ENCODE measurements at places on chromosomes 5 and 9.

DNA sequence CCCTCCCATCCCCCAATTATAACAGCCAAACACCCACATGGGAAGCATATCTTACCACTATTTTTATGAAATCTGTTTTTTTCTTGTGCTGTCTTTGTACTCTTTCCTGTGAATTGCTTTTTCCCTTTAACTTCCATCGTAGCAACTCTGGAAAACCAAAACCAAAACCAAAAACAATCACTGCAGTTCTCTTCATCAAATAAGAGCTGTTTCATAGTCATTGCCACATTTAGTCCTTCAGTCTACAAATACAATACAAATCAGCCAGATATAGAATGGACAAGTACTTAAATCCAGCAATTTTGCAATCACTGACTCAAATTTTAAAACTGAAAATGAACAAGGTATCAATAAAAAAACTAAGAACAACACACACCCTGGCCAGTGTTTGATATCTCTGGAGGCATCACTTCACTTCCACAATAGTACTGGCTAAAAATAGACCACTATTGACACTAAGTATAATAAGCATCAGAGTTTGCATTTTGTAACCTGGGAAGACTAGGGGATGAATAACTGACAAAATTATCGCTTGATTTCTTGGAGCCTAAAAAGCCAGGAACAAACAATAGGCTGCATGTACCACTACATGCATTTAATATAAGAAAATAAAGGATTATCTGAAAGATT lies 5.4 kb downstream of the PUM3 start:
- no peak for DNase-seq

DNA sequence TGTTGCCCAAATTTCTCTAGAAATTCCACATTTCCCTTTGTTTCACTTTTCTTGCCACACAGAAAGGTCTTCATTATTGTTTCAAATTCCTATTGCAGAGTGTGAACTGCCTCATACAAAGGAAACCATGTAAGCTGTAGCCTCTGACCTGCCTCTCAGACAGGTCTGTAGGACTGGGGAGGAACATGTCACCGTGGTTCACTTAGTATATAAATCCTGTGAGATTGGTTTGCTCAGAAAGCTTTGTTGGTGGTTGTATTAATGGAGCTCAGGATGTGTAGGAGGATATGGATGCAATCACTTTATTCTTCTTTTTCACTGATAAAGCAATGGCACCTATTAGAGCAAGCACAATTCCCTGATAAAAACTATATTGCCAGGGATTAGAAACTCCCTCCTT lies 4.2 kb downstream of the SGCD start:
- DNase-seq = no peak

- no peak for DNase-seq
Measured at GRCh38 chr9:17752021-17752420, 173.2 kb downstream of the SH3GL2 start.

DNA sequence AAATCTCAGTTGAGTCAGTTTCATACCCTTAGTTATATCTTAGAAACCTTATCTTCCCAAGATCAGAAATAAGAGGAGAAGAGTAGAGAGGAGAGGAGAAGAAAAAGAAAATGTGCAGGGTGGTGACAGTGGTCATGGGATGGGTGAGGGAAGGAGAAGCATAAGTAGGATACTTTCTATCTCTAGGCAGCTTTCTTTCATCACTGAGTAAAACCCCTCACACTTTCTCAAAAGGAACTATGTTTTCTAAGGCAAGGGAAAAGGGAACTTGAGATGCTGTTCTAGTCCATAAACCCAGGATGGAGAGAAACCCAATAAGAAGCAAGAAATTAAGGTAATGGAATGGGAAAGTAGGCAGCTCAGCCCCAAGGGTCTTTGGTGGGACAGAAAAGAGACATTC lies 225.3 kb downstream of the MCTP1 start:
- no peak for DNase-seq

DNA sequence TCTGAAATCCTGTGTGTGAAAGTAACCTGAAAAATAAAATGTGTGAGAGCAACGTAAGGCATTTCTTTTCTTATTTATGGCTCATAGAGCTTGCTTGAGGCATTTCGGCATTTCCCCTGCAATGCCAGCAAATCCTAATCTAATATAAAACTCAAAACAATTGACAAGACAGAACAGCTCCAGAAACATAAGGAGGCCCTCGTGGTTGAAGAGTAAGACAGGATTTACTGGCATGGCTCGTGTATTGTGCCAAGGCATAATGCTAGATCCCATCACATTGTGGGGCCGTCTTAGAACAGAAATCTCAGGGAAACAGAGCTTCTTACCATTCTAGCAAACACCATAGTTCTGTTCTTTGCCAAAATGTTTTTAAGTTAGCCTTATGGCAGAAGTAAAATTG lies 166.2 kb downstream of the NTRK2 start:
- no peak for DNase-seq

- DNase-seq = no peak
Measured at GRCh38 chr5:6522331-6522730, 73.7 kb downstream of the UBE2QL1 start.

DNA sequence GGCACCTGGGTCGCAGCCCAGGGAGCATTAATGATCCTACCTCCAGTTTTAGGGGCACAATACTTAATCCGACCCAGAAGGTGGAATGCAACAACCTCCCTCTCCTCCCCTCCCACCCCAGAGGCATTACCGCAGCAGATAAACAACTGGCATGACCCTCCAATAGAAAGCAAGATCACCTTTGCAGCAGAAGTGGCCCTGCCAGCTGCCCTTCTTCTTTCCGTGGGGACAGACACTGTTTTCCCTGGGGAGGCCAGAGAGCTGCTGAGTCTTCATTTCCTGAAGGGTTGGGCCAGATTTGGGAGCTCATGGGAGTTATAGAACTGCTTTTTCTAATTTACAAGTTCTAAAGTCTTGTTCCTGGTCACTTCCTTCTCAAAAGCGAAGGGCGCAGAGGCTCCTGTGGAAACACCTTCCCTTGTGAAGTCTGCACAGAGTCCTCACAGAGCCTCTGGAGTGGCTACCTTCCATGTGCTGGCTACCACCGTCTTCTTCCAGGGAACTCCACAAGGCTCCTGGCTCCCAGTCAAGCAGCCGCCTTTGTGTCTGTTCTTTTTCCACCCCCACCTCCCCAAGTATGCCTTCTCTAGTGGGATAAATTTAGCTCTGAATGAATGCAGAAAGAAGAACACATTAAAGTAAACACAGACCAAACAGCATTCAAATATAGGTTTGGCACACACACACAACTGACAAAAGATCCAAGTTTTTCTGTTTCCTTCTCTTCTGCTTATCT lies 8.0 kb upstream of the PALM2AKAP2 start:
- DNase-seq = no peak

DNA sequence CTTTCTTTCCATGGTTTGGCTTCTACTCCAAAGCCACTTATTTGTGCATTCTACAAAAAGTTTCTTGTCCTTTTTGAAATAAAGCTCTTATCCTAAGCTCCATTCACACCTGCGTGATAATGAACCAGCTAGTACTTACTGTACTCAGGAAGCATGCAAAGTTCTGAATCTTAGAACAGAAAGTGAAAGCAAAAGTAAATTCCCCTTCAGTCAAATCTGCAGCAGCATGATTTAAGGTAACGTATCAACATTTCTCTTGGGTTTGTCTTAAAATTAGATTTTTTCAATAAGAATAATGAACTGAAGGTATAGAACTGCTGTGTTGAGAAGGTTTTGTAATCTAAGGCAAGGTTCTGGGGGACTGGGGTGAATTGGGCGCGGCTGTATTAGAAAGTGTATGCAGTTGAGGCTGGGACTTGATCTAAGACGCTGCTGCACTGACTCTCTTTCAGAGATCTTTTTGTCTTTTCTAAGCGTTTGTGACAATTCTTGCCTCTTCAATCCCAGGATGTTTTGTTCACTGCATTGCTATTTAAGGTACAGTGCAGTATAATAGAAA lies at the start of gene ERAP2:
Gene ERAP2 (plus strand): TSS at position 209 of the 559 bp plus-strand sequence. CDS start 3,186 bp downstream, outside the sequence.
- no peak for DNase-seq

GRCh38 chr5:73279805-73280204 lies 106.8 kb downstream of the TMEM174 start:
- DNase-seq = no peak

- no peak for DNase-seq
Measured at GRCh38 chr5:5619546-5619945, 197.1 kb downstream of the ICE1 start.

- no peak for DNase-seq
Measured at GRCh38 chr9:38347946-38348345, 44.6 kb upstream of the ALDH1B1 start.

DNA sequence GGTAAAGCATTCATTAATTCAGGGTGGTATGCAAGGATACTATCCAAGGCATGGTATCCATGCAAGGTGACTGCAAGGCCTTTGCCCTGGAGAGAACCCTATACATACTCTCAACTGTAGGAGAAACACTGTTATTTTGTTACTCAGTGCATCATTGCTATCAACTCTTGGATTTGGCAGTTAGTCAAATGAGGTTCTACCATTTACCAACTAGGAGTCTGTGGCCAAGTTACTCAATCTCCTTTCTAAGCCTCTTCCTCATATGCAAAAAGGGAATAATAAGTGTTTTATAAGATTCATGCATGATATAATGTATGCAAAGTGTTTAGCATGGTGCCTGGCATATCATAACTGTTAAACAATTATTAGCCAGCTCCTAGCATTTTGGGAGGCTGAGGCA lies 4.0 kb downstream of the PCDHGC3 start:
- DNase-seq = no peak

GRCh38 chr9:36895744-36896260 lies 138.3 kb downstream of the PAX5 start:
- DNase-seq = no peak

DNA sequence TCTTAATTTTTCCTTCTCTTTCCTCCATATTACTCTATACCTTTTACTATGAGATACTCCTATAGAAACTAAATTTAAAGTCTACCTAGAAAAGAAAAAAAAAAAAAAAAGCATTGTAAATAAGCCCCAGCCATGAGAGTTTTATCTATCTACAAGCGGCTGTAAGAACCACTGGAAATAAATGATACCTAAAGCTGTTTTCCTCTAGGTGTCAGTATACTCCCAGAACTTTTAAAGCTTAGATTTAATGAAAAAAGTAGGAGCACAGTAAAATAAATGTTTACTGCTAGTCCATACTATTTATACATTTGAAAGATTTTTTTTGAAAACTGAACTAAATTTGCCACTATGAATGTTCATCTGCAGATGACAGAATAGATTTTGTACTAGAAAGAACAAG lies 26.2 kb downstream of the TYRP1 start:
- DNase-seq = no peak

DNA sequence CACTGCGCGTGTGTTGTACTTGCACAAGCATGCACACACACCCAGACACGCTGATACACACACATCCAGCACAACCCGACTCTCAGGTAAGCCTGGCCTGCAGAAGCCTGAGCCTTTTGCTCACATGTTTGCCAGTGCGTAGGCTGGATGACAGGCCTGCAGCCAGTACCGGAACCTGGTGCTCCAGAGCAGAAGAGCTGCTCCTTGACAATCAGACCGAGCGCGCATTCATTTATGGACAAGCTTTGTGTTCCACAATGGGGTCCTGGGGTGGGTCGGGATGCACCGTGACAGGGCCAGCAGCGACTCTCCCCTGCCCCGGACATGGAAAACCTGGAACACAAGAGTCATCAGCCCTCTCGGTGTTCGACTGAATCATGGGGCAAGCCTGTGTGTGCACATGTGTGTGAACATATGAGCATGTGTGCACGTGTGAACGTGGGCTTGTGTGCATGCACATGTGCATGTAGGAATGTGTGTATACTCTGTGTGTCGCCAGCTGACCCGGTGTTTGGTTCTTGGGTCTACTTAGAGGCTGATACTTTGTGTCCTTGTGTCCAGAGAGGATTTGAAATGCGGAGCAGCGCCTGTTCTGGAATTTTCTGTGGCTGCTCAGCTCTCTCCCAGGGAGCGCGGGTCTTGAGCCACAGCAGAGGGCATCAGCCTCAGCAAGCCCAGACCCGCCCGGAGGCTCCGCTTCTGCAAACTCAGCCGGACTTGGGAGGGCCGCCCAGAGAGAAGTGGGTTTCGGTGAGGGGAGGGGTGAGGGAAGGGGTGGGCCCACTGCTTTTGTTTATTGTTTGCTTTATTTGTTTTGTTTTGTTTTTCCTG lies 32.2 kb downstream of the IRX4 start:
- DNase-seq = no peak

DNA sequence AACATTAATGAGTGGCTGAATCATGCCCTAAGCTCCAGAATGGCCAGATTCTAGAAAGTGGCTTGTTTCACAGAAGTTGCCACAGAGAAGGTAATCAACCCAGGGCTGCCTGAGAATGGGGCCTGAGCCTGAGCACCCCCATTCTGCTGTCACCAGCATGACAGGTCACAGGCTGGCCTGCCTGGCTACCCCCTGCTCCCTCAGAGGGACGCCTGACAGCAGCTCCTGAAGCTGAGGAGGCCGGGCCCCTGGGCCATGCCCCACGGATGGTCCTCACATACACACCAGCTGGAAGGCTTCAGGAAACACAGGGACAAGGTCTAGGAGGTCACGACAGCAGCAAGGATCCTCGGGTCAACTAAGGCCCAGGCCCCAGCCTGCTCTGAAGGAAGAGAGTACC lies 3.7 kb downstream of the GABRP start:
- no peak for DNase-seq

Data from stimulated activated CD8-positive, alpha-beta memory T cell treated with anti-CD3 and anti-CD28 coated beads, Interleukin-7, amount 100 ng/mL, for 4 hours (primary cell).